ENCODE measurements at places on chromosomes 2 and 18.

DNA sequence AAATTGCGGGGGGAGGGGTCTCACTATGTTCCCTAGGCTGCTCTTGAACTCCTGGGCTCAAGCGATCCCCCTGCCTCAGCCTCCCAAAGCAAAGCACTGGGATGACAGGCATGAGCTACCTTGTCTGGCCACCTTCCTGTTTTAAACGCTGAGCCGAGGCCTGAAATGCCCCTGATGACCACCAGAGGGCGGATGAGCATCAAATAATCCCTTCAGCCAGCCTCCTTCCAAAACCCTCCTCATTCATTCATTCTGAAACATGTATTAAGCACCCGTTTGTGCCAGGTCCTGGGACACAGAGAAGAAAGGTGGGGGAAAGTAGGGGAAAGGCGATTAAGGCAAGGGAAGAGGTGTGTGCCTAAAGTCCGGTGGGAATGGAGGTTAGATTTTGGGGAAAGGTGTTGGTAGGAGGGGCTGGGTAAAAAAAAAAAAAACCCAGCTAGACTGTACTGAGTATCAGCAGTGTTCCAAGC lies 30.7 kb upstream of the PTMA start:
- peak; percentile 66 for DNase-seq

DNA sequence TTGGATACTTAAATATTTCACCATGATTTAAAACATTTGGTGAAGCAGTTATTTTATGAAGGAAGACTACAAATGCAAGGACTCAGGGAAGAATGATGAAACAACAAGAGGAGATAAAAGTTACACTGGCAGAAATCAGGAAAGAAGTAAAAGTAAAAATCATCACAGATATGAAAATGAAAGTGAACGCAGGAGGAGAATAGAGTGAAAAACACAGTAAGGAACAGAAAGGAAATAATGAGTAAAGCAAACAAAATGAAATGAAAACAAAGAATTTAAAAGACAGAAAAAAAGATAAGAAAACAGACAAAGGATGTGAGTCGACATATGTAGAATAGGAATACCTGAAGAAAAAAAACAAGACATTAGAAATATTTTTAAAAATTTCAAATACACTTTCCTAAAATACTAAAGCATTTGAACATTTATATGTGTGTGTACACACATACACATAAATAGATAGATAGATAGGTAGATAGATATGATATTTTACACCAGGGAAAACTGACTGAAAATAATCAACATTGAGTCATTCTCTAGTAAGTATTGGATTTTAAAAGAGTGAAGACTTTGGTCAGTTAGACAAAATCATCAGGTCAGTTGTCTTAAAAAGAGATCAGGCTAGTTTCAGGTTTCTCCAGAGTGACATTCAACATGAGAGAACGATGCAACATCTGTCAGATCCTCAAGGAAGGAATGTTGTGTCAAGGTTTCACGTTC lies 12.1 kb upstream of the KDSR start:
- DNase-seq, result no peak

- DNase-seq, result no peak
Observed at GRCh38 chr18:45666520-45666919, 51.2 kb downstream of the SLC14A2 start.

GRCh38 chr2:101007415-101008345 lies 5.6 kb downstream of the RPL31 start:
- no peak for DNase-seq

DNA sequence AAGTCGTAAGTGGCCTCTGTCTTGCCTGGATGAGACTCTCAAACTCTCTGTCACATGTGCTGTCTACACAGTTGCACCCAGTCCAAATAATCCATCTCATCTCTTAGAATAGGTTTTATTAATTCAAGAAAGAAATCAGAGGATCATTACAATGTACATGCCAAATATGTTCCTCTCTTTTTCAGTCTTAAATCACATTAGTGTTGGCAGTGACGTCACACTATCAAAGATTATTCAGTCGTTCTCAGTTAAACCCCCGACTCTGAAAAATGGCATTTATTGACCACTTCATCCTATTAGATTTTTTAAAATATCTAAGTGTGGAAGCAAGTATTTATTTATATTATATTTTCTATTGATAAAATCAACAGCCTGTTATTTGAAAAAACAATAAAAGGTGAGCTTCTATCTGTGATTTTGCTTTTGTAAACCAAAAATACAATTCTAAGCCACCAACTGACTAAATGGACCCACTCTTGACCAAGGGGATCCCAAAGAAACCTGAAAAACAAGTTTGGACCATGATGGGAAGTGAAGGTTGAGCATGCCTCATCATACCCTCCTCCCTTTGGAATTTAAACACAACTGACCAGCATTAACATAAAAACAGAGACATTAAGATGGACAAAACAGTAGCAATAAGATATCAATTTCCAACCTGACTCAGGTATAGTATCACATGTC lies 1894.4 kb upstream of the LRRTM1 start:
- DNase-seq, result no peak

GRCh38 chr18:59928201-59928600 lies 28.4 kb downstream of the PMAIP1 start:
- DNase-seq, result no peak

GRCh38 chr2:8158711-8159110 lies 523.1 kb upstream of the ID2 start:
- no peak for DNase-seq

DNA sequence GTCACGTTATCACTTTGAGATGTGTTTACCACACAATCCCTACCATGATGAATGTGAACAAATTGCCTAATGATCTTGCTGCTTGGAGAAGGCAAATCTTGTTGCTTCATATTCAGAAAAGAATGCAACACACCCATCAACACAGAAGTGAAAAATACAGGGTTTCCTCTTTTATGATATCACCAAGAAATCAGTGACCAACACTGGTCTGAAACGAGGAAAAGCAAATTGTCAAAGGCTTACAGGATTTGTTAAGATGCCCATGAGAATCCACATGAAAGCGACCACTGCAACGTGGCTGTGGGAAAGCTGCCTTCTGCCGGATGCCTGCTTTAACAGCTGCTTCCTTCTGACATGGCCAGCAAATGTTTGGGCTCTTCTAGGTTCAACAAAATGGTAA lies 397.6 kb upstream of the LRATD1 start:
- DNase-seq, result no peak

DNA sequence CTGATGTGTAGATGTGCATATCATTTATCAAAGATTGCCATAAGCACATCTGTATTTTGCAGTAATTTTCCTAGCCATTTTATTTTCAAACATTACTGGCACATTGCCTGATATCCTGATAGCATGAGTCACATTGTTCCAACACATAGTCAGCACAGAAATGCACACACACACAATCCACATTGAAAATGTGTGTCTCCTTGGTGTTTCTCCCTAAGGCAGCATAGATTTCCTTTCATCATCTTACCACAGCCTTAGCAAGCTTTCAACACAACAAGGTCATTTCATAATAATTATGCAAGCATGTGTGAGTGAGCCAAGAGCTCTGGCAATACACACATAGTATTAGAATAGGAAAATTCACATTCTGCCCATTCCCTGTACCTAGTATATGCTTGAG lies 245.4 kb upstream of the MEIS1 start:
- DNase-seq, result no peak

DNA sequence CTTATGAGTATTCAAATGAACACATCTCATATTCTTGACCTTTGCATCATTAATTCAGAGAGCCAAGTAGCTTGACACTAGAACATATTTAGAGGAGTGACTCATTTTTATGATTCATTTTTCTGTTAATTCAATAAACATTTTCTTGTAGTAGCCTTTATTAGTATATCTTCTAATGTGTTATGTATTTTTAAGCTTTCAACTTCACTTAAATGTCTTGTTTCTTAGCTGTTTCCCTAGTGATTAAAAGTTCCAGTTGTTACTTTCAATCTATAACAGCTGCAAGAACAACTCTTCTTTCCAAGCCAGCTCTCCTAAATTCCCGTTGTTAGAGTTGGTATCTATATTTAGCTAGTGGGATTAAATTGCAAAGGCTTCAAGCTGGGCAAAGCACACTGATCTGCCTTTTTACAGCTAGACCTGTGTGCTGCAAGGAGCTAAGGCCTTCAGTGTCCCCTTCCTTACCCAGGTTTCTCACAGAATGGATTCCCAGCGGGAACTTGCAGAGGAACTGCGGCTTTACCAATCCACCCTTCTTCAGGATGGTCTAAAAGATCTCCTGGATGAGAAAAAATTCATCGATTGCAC lies at the start of gene KLHL41:
TSS of gene KLHL41 (plus strand) at position 405 of the 588 bp plus-strand sequence. CDS start at position 482, 77 bp downstream.
- no peak for DNase-seq

DNA sequence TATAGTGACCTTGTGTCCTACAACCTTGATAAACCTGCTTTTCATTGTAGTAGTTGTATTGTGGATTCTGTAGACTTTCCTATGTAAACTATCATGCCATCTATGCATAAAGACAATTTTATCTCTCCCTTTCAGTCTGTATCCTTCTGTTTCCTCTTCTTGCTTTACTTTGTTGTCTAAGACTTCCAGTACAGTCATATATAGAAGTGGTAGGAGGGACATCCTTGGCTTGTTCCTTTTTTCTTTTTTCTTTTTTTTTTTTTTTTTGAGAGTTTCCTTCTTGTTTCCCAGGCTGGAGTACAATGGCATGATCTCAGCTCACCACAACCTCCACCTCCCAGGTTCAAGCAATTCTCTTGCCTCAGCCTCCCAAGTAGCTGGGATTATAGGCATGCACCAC lies 39.7 kb downstream of the UBE2F start:
- no peak for DNase-seq

DNA sequence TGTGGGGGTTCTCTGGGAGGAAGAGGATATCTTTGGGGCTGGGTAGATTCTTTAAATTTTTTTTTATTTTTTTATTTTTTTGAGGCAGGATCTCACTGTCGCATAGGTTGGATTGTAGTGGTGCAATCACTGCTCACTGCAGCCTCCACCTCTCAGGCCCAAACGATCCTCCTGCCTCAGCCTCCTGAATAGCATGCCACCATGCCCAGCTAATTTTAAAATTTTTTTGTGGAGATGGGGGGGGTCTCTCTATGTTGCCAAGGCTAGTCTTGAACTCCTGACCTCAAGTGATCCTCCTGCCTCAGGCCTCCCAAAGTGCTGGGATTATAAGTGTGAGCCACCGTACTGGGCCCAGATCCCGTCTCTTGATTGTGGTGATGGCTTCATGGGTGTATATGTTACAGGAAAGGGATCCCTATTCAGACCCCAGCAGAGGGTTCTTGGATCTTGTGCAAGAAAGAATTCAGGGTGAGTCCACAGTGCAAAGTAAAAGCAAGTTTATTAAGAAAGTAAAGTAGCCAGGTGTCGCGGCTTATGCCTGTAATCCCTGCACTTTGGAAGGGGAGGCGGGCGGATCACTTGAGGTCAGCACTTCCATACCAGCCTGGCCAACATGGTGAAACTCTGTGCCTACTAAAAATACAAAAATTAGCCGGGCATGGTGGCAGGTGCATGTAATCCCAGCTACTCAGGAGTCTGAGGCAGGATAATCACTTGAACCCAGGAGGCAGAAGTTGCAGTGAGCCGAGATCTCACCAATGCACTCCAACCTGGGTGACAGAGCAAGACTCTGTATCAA lies 2.0 kb upstream of the C2orf68 start:
- no peak for DNase-seq

DNA sequence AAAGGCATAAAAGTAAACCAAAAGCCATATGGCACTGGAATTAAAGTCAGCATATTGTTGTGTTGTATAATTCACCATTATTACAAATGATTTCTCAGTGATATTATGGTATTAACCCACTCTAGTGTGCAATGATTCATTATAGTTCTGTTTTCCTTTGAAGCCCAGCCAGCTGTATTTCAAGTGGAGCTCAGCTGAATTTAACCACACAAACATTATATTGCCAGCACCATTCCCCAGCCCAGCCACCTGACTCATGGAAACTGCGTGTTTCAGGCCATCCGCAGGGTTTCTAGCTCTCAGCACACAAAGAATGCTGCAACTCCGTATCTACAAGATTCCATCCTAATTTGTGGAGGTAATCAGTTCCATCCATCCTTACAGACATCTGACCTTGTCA lies 166.8 kb upstream of the CHAC2 start:
- DNase-seq, result peak; percentile 50

- no peak for DNase-seq
Observed at GRCh38 chr2:68692511-68692910, 42.1 kb upstream of the ARHGAP25 start.

DNA sequence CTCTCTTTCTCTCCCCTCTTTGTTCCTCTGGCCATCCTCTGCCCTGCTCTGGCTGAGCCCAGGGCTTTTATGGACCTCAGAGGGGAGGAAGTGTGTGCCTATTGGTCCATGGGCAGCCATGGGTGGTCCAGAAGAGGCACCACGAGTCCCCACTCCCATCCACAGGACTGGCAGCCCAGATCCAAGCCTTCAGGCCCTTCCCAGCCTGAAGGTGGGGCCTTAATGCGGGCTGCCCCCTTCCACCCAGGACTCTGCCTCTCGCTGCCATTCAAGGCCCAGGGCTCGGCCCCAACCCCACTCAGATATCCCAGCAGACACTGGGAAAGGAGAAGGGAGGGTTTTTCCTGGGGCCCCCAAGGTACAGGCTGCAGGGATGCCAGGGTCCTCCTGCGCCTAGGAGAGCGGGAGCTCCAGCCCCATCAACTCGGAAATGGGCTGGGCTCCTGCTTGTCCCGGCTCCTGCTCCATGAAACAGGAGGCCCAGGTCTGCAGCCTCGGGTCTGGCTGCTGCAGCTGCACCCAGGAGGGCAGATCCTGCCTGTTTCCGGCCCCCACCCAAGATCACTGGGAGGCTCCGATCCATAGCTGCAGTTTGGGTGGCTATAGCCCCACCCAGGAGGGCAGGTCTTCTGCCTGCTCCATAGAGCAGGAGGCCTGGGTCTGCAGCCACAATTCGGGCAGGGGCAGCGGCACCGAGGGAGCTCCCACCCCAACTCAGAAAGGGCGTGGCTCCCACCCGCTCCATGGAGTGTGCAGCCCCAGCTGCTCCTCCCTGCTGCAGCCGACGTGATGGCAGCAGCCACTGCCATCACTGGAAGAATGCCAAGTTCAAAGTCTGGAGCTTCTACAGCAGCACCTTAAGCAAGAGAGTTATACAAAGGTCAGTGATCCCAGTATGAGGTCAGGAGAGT lies 116.6 kb upstream of the RBBP8 start:
- no peak for DNase-seq

DNA sequence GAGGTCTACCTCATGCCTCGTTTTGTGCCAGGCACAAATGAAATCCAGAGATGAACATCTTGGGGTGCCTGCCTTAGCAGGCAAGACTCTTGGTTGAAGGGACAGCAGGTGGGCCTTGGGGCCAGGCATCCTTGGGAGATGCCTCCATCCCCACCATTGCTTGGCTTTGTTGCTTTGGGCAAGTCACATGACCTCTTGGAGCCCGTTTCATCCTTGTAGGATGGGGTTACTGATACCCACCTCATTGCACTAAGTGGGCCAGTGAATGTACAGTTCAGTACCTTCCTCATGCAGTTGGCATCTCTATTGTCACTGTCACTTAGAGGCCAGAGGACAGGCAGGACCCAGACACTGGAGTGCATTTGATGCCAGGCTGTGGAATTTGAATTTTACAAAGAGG lies 195.5 kb downstream of the LDLRAD4 start:
- DNase-seq, result no peak
